Thymus (tissue), 14 donors: ENCODE measurements at places on chromosomes 12 and 14. TPM values are rescaled to one million over a fixed set of nuclear protein-coding genes. Genes with fewer than 3 reads are reported as not detected.

- no peak for DNase-seq
Measured at GRCh38 chr14:104465482-104466390, 113.8 kb upstream of the C14orf180 start.

The MSI1 gene
- total RNA-seq, result 0.05 TPM

The PPP4R4 gene
- 0.24 TPM for total RNA-seq

The RFX4 gene
- total RNA-seq, result 0.05 TPM

GRCh38 chr12:76611533-76611932 is 52.0 kb upstream of the OSBPL8 start:
- no peak for DNase-seq

- DNase-seq, result no peak
Measured at GRCh38 chr14:43215524-43215923, 1291.6 kb downstream of the FSCB start.

- no peak for DNase-seq
Measured at GRCh38 chr14:33480887-33481184, 470.0 kb downstream of the EGLN3 start.

DNA sequence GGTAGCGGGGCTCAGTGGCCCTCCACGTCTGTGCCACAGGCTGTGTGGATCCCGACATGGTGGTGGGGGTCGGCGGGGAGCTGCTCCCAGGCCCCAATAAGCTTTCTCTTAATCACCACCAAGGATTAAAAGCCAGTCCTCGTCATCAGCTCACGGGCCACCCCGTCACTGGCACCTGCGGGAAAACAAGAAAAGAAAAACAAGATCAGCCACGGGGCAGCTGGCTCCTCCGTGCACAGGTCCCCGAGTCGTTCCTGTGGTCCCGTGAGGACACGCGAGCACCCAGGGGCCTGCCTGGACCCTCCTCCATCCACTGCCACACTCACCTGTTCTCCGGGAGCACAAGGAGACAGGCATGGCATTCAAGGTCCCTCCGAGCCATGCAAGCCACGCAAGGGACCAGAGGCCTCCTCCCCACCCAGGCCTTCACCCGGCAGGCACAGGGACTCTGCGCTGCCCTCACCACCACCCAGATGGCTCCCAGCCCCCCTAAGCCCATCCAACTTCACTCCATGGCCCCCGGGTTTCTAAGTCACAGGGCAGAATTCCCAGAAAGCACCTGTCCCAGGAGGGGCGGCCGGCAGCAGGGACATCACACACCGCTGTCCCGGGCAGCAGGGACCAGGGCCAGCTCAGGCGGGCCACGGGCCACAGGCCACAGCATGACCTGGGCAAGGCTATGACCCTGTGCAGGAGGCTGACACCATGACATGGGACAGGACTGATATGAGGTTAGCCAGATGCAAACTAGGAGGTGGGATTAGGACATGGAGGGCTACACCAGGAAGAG is 72.0 kb downstream of the NCOR2 start:
- DNase-seq, result no peak

The USP44 gene
- total RNA-seq, result 0.33 TPM

The LTBP2 gene
- total RNA-seq, result 2.6 TPM

DNA sequence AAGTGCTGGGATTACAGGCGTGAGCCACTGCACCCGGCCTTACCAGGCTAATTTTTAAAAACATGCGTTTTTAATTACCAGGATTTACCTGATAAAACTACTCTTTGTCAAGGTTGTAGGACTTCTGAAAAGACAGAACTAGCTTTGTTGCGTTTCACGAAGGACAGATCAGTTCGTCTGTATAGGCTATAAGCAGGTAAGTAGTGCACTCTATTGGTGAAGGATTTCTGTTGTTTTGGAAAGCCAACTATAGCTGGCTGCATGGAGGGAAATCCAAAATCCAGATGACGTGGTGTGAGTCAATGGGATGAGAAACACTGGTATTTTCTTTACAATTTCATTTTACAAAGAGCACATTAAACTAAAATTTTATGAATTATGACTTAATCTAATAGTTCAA is 14.6 kb downstream of the GNPNAT1 start:
- DNase-seq, result no peak

The GPR132 gene
- total RNA-seq, result 5.9 TPM

The GARIN6 gene
- total RNA-seq, result not detected

The BIN2 gene
- total RNA-seq, result 63.3 TPM

DNA sequence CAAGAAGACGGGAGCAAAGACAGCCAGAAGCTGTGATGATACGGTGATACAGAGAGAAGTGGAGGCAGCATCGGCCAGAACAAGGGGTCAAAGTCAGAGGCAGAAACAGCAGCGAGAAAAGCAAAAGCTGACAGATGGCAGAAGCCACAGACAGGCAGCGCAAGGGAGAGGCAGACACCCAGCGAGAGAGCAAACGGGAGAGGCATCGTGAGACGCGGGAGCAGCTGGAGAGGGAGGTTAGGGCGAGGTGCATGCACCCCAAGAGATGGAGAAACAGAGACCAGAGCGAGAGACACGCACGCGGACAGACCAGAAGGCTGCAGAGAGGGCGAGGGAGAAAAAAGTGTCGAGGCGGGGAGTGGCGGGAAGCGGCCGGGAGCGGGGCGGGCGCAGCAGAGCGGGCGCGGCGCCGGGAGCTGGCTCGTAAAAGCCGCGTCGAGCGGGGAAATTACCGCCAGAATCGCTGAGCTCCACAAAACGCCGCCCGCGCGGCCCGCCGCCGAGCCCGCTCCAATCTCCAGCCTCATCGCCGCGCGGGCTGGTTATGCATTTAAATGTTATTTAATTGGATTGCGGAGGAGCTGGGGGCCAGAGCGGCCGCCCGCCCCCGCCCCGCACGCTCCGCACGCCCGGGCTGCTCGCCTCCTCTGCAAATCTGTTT is 15.6 kb downstream of the SMUG1 start:
- no peak for DNase-seq

- no peak for DNase-seq
Measured at GRCh38 chr14:65975865-65976264, 510.3 kb upstream of the CCDC196 start.

DNA sequence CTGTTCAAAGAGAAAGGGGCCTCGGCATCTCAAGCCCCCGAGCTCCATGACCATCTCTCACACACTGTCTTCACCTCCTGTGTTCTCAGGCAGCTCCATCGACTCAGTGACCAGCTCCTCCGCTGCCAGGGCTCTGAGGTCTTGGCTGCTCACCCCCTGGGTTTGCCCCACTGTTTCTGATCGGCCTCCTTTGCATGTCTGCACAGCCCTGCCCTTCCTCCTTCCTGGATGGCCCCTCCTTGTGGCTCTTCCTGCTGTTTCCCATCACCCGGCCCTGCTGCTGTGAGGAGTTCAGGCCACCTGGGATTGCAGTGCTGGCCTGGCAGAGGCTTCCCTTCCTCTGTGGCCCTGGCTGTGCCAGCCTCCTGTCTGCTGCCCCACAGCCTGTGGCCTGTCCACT is 38.1 kb upstream of the PIWIL1 start:
- DNase-seq, result no peak
